ENCODE measurements at places on chromosomes 3 and 15.

GRCh38 chr15:60651734-60652141 is 172.8 kb upstream of the ICE2 start:
- no peak for DNase-seq

GRCh38 chr3:101533603-101533968 is 20.6 kb upstream of the SENP7 start:
- DNase-seq = no peak

- DNase-seq = no peak
Observed at GRCh38 chr3:116285781-116286421, 159.4 kb downstream of the LSAMP start.

GRCh38 chr3:156594219-156594683 is 39.3 kb upstream of the SSR3 start:
- no peak for DNase-seq

DNA sequence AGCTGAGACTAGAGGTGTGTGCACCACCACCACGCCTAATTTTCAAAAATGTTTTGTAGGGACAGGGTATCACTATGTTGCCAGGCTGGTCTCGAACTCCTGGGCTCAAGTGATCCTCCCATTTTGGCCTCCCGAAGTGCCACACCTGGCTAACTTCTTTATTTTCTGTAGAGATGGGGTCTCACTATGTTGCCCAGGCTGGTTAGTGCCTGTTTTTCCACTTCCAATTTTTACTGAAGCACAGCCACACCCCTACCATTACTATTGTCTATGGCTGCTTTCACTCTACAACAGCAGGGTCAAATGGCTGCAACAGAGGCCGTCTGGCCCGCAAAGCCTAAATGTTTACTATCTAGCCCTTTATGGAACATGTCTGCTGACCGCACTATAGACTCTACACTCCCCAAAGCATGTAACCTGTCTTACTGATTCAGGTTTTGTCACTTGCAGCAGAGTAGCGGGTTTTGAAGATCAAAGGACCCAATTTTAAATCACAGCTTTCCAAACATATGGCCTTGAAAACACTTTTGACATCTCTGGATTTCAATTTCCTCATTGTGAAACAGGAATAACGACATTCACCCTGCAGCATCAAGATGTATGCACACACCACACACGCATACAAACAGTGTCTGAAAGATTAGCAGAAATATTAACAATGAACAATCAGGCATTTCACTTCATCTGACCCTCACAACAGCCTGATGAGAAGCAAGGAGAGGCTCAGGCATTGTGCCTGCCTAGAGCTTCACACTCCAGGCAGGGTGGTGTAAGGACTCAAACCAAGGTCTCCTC is 46.1 kb downstream of the SCAP start:
- DNase-seq = no peak

GRCh38 chr15:68420186-68420684 is 11.7 kb downstream of the ITGA11 start:
- DNase-seq = no peak

DNA sequence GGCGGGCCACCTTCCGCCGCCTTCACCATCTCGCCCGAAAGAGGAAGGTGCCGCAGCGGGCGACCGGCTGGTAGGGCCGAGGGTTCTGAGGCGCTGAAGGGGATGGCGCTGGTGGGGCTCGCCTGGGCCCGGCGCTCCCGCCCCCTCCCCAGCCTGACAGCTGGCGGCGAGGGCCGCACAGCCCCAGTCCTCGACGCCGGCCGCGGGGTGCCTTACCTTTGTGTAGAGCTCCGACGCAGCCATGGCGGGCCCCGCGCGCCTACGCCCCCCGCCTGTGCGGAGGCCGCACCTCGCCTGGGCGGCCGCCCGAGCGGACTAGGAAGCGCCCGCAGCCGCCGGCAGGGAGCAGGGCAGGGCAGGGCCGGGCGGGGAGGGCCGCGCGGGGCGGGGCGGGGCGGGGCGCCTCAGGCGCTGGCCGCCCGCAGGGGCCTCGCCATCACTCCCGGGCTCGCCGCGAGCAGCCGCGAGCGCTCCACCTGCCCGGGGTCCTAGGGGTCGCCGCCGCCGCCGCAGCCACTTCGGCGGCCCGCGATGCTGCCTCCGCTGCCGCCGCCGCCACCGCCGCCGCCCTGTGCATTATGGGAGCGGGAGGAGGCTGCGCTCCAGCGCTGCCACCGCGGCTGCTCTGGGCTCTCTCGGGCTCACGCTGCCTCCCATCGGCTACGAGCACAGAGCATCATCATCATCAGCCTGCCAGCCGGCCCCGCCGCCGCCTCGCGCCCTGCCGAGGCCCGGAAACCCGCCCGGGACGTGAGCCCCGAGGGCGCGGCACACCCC is at the start of gene MYO5A:
Gene MYO5A (minus strand): TSS at position 317 of the 777 bp plus-strand sequence. CDS start 74 bp downstream, at position 243.
- peak; percentile 62 for DNase-seq

DNA sequence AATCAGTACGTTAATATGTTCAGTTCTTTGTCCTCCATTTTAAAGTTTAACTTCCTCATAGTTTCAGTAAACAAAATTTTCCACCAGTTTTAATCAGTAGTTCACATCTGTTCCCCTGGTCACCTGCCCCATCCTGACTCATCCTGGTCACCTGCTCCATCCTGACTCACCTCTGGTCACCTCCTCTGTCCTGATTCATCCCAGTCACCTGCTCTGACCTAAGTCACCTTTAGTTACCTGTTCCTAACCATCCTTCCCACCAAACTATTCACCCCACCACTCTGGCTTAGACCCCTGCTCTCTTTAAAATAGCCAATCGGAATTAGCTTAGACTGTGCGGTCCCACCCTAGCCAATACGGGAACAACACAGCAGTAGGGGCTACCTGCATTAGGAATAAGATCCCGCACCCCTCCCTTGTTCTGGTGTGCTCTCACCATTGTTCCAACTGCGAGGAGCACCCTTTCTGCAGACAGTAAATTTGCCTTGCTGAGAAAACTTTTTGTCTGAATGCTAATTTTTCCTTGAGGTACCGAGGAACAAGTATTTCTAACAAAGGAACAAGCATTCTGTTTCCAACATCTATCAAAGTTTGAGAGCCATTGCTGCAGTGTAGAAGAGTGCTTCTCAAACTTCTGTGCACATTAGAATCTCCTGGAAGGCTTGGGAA is 169.3 kb downstream of the ADAMTS17 start:
- no peak for DNase-seq
